HT1080 (cell line): ENCODE measurements at places on chromosomes 3 and 15.
A peak's percentile ranks its signal among the peaks of the same experiment; 100 is the strongest.

DNA sequence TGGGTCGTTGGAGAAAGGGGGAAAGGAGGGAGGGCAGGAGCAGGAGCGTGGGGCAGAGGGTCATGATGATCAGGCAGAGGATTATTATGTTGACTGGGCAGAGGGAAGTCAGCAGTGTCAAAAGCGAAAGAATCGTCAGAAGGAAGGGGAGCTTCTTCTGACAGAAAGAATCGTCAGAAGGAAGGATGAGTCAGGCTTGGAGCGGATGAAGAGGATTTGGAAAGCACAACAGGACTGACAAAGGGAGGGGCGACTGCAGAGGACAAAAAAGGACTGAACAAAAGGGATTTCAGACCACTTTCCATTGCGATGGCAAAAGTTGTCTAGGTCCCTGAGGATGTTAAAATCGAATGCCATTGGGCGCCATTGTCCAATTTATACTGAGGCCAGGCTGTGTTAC, 1053.5 kb downstream of the SI start:
- DNase-seq: peak; percentile 80

DNA sequence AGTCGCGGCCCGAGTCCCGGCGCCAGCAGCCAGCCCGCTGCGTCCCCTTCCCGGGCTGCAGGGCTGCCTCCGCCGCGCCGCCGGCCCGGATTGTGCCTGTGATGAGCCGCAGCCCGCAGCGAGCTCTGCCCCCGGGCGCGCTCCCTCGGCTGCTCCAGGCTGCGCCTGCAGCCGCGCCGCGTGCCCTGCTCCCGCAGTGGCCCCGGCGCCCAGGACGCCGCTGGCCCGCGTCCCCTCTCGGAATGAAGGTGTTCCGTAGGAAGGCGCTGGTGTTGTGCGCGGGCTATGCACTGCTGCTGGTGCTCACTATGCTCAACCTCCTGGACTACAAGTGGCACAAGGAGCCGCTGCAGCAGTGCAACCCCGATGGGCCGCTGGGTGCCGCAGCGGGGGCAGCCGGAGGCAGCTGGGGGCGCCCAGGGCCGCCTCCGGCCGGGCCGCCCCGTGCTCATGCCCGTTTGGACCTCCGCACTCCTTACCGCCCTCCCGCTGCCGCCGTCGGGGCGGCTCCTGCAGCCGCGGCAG, 1.2 kb downstream of the CHST2 start:
- peak; percentile 20 for DNase-seq

- DNase-seq: peak; percentile 63
Measured at GRCh38 chr3:156174229-156174847, 54.0 kb downstream of the KCNAB1 start.

DNA sequence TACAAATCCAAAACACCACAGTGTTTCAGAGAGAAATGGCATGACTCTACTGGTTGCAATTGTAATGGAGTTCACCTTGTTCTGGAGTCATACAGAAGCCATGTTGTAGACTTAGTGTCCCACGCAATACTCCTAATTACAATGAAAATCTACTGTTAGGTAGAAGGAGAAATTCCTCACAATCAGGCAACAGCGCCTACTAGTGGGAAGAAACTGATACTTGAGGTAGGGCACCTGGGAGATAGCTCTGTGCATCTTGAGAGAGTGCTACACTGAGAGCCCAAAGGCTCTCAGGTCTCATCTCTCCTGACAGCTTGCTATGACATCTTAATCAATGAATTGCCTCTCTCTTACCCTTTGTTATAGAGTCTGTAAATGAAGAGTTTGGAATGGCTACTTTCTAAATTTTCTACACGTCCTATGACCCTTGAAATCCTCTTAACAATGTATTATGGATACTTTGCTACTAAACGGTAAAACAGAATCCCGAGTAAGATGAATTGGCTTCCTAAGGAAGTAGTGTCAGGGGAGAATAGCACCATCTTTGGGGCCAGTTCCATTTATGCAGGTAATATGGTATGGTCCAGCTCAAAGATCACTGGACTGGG, 422.7 kb upstream of the TPRG1 start:
- peak; percentile 34 for DNase-seq

GRCh38 chr3:126451511-126451910, 24.2 kb downstream of the ZXDC start:
- no peak for DNase-seq

DNA sequence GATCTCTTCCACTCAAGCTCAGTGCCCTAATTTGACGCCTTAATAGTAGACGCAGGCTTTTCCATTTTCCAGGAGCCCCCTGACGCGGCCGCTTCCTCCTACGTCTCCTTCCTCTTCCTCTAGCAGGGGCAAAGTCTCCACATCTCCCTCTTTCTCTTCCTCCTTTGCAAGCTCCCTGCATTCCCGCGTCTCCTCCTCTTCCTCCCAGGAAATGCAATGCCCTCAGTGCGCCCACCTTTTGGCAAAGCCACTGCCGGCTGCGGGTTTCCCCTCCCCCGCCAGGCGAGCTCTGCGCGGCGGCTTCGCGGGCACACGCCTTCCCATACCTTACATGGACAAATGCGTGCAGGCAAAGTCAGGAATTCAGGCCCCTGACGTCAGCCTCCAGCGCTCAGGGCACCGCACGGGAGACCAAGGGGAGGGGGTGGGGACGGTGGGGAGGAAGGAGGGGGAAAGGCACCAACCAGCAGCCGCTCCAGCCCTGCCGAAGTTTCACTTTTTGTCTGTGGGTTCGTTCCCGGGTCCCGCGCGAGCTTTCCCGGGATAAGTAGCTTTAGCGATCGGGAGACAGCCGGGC, 432 bp upstream of the LPP start:
- DNase-seq: peak; percentile 87

DNA sequence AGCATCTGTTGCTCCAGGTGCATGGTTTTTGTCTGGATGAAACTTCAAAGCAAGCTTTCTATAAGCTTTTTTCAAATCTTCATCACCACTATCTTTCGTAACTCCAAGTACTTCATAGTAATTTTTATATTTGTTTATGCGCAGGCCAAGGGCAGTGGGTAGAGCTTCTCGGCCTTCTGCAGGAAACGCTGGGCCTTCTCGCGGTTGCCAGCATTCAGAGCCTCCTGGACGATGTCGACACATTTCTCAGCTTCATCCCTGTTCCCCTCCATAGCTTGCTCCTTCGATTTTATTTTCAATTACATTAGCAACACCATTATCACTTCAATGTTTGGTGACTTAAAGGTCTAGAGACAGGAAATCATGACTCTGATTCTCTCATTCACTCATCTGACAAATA, 20.2 kb downstream of the DENND4A start:
- no peak for DNase-seq

GRCh38 chr15:77784361-77785292, 151.9 kb upstream of the LINGO1 start:
- DNase-seq: peak; percentile 20

DNA sequence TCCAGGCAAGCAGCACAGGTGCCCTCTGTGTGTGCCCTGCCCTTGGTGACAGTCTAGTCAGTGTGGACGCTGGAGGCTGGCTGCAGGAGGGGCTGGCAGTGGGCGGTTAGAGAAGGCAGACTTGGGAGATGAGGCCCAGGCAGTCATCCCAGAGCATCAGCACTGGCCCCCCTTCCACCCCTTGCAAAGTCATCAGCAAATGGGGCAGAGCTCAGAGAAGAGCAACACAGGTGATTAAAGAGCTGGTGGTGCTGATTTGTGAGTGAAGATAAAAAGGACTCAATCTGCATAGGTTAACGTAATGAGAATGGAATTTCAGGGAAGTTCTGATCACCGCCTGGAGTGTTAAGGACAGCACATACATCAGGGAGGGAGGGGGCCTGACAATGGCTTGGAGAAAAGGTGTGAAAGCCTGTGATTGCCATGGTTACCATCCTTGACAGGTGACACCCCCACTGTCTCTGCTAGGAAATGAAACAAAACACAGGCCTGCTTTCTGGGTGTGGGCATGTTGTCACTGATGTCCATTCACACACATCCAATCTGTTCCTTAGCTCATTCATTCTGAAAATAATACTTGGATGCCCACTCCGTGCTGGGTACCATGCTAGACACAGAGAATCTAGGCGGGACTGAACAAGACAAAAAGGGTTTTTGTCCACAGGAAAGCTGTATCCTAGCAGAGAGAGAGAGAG, 269.6 kb upstream of the ST8SIA2 start:
- no peak for DNase-seq

DNA sequence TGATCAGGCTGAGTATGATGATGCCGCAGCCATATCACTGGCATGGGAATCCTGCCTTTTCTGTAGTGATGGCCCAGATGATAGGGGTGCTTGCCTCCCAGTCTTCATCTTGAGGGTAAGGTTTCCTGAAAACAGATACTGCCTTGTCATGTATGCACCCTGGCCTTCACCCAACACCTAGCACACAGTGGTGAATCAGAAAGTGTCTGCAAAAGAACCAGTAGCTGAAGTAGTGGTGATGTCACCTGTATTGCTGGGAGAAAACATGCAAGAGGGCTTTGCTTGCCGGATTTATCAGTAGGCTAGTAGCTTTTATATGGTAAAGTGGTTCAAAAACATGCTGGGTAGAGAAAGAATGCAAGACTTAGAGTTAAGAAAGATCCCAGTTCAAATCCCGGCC, 419.8 kb upstream of the WNT5A start:
- no peak for DNase-seq

GRCh38 chr3:112034436-112034835, at the start of gene TMPRSS7:
TSS of gene TMPRSS7 (plus strand) at chr3:112034736. CDS start at chr3:112034846, 110 bp downstream.
- DNase-seq: no peak

- DNase-seq: no peak
Measured at GRCh38 chr3:37902674-37903073, 41.0 kb downstream of the CTDSPL start.

DNA sequence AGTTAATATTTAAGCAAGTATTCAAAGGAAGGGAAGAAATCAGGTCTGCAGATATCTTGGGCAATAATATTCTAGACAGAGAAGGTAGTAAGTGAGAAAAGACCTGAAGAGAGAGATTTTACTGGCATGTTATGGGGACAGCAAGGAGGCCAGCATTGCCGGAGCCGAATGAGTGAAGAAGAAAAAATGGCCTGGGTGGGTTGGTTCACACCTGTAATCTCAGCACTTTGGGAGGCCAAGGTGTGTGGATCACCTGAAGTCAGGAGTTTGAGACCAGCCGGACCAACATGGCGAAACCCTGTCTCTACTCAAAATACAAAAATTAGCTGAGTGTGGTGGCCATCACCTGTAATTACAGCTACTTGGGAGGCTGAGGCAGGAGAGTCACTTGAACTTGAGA, 164.7 kb downstream of the VGLL3 start:
- DNase-seq: no peak

- DNase-seq: peak; percentile 55
Measured at GRCh38 chr3:149585401-149585726, 72.5 kb downstream of the WWTR1 start.
